MM.1S (cell line): ENCODE measurements at places on chromosomes 2 and 18.

- no peak for DNase-seq
Measured at GRCh38 chr2:236246711-236247246, 17.4 kb downstream of the ASB18 start.

DNA sequence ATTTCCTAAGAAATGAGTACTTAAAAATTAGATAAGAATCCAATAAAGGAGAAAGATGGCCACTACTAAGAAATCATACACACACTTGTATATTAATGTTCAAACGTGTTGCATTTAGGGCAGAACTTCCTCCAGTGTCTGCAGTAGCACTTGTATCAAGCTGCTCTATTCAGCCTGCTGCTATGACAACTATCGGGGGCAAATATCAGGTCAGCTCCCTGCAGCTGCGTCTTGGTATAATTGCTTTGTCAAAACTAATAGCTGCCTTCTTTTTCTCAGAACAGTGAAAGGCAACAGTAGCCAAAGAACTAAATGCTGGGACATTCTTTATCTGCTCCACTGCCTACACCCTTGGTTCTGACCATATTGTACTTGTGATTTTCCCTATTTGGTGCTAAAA lies 300.7 kb downstream of the NOL4 start:
- DNase-seq: no peak

- DNase-seq: peak; percentile 83
Measured at GRCh38 chr2:227534714-227535113, 62.8 kb downstream of the AGFG1 start.

DNA sequence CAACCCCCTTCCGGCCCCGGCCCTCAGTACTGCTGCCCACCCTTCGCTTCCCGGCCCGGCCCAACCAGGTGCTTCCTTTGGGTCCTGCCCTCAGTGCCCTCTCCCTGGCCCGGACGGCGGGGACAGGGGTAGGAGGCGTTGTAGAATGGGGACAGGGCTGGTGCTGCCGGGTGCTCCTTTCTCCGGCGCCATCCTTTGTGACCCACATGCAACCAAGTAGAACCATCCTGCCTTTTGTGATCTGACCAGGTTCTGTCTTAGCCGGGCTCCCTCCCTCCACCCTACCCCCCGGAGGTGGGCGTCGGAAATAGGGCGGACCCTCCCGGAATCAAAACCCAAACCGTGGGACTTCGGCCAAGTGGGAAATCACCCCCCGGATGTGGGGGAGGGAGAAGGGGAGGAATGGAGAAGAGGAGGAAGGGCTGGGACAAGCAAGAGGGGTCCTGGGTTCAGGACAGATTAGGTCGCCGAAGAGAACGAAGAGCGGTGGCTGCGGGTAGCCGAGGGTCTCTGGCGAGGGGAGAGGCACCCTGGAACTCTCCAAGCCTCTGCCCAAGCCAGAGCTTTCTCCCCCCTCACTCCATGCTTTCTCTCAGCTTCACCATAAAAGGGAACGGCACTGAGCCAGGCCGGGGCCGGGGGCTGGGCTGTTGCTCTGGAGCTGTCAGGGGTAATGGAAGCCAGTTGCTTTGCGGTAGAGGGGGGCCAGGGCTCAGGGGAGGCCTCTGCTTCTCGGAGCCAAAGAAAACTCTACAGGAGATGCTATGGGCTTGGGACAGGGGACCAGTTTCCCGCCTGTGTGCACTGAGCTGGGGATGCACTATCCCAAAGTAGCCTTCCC lies 756 bp upstream of the OST4 start:
- DNase-seq: no peak

- DNase-seq: no peak
Measured at GRCh38 chr2:208541461-208541988, 134.9 kb downstream of the PTH2R start.

DNA sequence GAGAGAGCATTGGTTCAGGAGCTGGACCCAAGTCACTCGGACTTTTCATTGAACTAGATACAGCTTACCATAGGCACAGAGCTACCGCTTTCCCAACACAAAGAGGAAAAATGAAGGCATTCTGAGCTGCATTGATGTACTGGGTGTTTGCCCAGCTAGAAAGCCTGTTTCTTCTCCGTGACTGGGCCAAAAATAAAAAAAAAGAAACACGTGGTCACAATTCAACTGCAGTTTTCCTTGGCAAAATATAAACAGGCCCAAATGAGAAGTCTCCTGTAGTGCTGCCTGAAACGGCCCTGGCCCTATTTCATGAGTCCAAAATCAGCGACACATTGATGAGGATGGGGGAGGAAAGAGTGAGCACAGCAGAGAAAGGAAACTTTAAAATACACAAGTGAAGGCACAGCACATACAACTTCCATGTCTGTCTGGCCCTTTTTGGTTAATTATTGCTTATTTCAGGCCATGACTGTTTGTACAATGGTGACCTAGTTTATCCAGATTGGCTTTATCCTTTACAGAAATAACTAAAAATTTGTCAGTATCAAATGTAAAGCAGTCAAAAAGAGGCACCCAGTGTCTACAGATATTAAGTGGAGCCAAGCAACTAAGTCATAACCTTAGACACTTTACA lies 179.7 kb downstream of the ICOS start:
- DNase-seq: no peak

- no peak for DNase-seq
Measured at GRCh38 chr2:199680482-199680881, 170.5 kb downstream of the FTCDNL1 start.

DNA sequence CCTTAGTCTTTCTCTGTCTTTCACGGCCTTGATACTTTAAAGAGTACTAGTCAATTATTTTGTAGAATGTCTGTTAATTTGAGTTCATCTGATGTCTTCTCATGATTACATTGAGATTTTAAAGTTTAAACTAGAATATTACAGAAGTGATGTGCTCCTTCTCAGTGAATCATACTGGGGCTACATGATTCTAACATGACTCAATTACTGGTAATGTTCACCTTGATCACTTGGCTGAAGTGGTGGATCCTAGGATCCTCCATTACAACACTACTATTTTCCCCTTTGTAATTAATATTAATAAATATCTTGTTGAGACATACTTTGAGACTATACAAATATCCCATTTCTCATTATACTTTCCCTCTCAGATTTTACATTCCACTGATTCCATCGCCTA lies 148.5 kb downstream of the CAMKMT start:
- DNase-seq: no peak
